ENCODE measurements at places on chromosomes 7 and 10.

GRCh38 chr7:124397134-124397533, 364.3 kb upstream of the TMEM229A start:
- no peak for DNase-seq

GRCh38 chr10:22598478-22598877, 115.9 kb downstream of the PIP4K2A start:
- DNase-seq, result no peak

GRCh38 chr10:105974803-105975456, 1189.6 kb downstream of the SORCS1 start:
- peak; percentile 33 for DNase-seq

- DNase-seq, result no peak
These were observed 588.8 kb downstream of the REEP3 start for GRCh38 chr10:64109926-64110495.

DNA sequence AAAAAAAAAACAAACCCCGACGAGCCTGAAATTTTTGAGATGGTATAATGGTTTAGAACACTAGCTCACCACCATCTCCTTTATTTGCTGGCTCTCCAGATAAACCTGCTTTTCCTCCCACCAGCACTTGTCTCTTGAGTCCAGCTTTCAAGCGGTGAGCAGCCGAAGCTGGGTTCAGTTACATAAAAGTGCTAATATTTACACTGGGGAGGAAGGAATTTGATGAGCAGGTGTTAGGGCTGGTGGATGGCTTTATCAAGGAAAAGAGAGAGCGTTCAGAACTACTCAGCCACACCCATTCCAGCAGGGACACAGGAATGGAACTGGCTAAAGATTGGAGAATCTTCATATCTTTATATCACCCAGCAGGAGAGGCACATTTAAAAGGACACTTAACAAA, 6.6 kb upstream of the CALML3 start:
- no peak for DNase-seq

DNA sequence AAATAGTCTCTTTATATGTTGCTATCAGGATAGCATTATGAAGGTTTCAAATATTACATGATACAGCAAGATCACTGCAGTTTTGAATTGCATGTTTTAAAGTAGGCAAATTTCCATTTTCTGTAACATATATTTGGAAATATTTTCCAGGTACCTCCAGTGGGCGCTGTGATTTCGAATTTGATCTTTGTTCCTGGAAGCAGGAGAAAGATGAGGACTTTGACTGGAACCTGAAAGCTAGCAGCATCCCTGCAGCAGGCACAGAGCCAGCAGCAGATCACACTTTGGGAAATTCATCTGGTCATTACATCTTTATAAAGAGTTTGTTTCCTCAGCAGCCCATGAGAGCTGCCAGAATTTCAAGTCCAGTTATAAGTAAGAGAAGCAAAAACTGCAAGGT, 299.0 kb downstream of the MALRD1 start:
- peak; percentile 23 for DNase-seq

DNA sequence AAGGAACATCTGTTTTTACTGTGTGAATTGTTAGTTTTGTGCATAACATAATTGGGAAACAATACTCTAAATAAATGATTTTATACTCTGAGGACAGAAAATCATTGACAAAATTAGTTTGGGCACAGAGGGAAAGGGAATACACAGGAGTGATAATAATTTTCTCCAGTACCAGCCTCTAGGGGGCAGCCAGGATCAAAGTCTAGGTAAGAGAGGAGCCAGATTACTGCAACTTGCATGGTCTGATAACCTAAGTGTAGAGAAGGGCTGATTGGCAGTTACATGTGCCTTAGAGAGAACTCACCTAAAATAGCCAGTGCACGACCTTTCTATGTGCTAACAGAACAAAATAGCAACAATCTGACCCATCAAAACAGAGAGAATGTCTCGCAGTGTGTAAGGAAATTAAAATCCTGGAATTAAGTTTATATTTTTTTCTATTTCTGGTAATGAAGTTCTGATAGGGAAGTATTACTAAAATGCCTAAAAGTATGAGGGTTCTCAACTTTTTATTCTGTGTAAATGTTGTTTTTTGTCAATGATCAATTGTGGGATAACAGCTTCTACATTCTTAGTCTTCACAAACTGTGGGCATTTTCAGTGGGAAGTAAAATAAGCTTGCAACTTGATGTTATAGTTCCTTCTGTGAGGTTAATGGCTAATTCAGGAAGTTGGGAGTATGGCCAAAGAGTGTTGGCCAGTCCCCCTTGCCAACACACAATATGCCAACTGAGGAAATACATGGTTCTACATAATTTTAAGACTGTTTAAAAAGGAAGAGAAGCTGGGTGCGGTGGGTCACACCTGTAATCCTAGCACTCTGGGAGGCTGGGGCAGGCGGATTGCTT, 66.4 kb downstream of the EXOC6 start:
- peak; percentile 23 for DNase-seq

DNA sequence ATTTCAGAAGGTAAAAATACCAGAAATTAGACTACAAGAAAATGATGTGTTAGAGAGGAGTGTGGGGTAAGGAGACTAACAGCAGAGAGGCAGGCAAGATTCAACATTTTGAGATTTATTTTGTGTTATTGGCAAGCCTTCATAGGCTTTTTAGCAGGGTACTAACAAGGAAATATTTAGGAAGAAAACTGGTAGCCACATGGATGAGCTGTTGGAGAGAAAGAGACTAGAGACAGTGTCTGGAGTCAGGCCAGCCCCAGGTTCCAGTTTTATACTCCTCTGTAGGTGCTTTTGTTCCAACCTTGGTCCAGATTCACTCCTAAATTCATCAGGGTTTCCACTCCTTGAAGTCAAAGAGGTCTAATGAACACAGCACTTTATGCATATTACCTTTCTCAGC, 41.1 kb downstream of the GPRIN2 start:
- DNase-seq, result no peak

- DNase-seq, result no peak
These were observed 139.0 kb downstream of the FGFR2 start for GRCh38 chr10:121459279-121459621.

- no peak for DNase-seq
These were observed 53.2 kb downstream of the STRA8 start for GRCh38 chr7:135286876-135287275.

DNA sequence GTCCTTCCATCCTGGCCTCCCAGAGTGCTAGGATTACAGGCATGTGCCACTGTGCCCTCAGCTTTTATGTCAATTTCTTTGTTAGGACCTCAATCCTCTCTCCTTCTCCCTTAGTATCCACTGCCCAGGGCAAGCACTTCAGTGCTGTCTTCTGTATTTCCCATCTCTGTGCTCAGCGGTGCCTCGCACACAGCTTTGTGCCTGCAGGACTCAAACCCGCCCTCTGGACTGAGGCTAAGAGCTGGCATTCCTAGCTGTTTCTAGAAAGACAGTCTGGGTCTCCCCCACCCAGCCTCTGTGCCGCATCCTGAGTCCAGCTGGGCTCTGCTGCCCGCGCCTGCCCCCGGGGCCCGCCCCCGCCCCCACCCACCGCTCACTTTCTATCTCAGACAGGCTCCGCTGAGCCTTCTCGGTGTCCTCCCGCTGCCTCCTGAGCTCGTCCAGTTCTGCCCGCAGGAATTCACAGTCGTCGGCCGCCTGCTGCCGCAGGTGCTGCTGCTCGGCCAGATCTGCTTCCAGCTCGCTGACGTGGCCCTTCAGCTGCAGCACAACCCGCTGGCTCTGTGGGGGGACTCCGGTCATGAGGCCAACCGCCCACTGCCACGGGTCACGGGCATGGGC, 67.3 kb downstream of the SPDYE5 start:
- no peak for DNase-seq

All from femur (tissue), 1 donor.